ENCODE measurements at places on chromosomes 3 and 15. TPM values are rescaled to one million over a fixed set of nuclear protein-coding genes. Genes with fewer than 3 reads are reported as not detected.

Gene SAMD7
- not detected for total RNA-seq

Gene PXYLP1
- total RNA-seq = 14.5 TPM

Gene IL5RA
- not detected for total RNA-seq

Gene RGMA
- not detected for total RNA-seq

Gene GOLGA6B
- total RNA-seq = not detected

Gene SPATA12
- total RNA-seq = 0.07 TPM

Gene FSIP1
- 0.76 TPM for total RNA-seq

Gene FAM3D
- total RNA-seq = not detected

Gene SLC24A5
- not detected for total RNA-seq

Gene OR5K2
- not detected for total RNA-seq

Gene ARPIN
- 5.2 TPM for total RNA-seq

Gene CCR1
- 5.6 TPM for total RNA-seq

Gene SSUH2
- total RNA-seq = not detected

Gene EPHA3
- total RNA-seq = 0.20 TPM

Gene ITPR1
- 5.9 TPM for total RNA-seq

Gene CCDC13
- total RNA-seq = not detected

Gene SSR3
- total RNA-seq = 378 TPM

Gene EFCC1
- not detected for total RNA-seq

Gene MKRN3
- total RNA-seq = 9.3 TPM

Gene GLCE
- 15.5 TPM for total RNA-seq

Gene BCHE
- total RNA-seq = 8.0 TPM

Gene UBAP1L
- 0.10 TPM for total RNA-seq

Gene CHRFAM7A
- 2.4 TPM for total RNA-seq

Gene CLSTN2
- total RNA-seq = 7.6 TPM

Gene PDIA3
- 228 TPM for total RNA-seq

Gene TMEM212
- not detected for total RNA-seq

Gene TRIM42
- total RNA-seq = not detected

Gene REC114
- total RNA-seq = not detected

Gene CTXND1
- not detected for total RNA-seq

Gene COMMD2
- 31.3 TPM for total RNA-seq

Gene ERC2
- total RNA-seq = 1.2 TPM

Gene ZIC1
- 10.5 TPM for total RNA-seq

Gene CD86
- total RNA-seq = not detected

Gene TPM1
- total RNA-seq = 1,337 TPM

Gene TAGLN3
- total RNA-seq = 3.2 TPM

Gene SERPINI1
- total RNA-seq = 4.4 TPM

Gene TRPM1
- 0.02 TPM for total RNA-seq

Gene DUOX2
- total RNA-seq = not detected

Gene PLIN1
- total RNA-seq = 0.15 TPM

Gene DPPA4
- not detected for total RNA-seq

Gene STAC
- total RNA-seq = 22.3 TPM

Gene UBL7
- 71.6 TPM for total RNA-seq

Gene SLC9C1
- total RNA-seq = not detected

Gene ZNF197
- 6.8 TPM for total RNA-seq

Gene IMPG2
- total RNA-seq = under 0.01 TPM

Gene SERPINI2
- not detected for total RNA-seq

Gene MB21D2
- total RNA-seq = 28.3 TPM

Gene RBSN
- total RNA-seq = 17.4 TPM

Gene PIERCE2
- total RNA-seq = 6.5 TPM

Gene APPL1
- 12.8 TPM for total RNA-seq
